ENCODE measurements at places on chromosomes 16 and 17. TPM values are rescaled to one million over a fixed set of nuclear protein-coding genes. Genes with fewer than 3 reads are reported as not detected.

DNA sequence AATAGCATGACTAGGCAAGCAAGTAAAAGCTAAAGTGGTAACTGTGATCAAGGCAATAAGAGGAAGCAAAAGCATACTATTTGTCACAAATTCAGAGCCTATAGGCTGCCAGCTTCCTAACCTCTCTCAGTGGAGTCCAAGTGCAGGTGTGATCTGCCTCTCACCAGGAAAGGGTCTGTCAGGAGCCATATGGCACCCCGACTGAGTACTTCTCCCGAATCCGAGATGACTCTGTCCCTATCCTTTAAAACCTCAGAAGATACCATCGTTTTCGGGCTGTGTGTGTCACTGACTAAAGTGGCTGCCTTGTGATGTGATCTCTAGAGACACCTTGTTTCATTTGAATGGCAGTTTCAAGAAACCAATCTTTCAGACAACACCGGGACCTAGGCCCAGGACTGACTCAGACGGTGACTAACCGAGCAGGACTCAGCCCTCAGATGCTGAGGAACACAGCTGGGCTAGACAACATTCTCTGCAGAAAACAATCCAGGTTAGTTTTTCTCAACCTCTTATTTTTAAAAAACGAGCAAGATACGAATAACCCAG is 63.6 kb downstream of the SMG6 start:
- peak; percentile 74 for DNase-seq

GRCh38 chr17:64186171-64187092 is 56.5 kb upstream of the ERN1 start:
- DNase-seq, result no peak

- no peak for DNase-seq
Observed at GRCh38 chr16:56517206-56517605, 2.6 kb downstream of the BBS2 start.

GRCh38 chr17:78129351-78130089 is 965 bp upstream of the TMC6 start:
- DNase-seq, result no peak

CSNK2A2 gene
- 21.7 TPM for total RNA-seq

DNA sequence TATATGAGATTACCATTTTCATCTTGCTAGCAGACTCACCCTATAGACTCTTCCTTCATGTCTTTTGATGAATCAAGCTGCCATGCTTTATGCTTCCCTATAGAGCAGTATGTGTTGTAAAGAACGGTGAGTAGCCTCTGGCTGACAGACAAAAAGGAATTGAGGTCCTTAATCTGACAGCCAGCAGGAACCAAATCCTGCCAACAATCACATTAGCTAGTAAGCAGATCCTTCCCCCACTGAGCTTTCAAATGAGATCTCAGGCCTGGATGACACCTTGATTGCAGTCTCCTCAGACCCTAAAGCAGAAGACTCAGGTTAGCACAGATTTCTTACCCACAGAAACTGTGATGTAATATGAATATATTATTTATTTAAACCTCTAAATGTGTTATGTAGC is 577.0 kb downstream of the CDH11 start:
- no peak for DNase-seq

DNA sequence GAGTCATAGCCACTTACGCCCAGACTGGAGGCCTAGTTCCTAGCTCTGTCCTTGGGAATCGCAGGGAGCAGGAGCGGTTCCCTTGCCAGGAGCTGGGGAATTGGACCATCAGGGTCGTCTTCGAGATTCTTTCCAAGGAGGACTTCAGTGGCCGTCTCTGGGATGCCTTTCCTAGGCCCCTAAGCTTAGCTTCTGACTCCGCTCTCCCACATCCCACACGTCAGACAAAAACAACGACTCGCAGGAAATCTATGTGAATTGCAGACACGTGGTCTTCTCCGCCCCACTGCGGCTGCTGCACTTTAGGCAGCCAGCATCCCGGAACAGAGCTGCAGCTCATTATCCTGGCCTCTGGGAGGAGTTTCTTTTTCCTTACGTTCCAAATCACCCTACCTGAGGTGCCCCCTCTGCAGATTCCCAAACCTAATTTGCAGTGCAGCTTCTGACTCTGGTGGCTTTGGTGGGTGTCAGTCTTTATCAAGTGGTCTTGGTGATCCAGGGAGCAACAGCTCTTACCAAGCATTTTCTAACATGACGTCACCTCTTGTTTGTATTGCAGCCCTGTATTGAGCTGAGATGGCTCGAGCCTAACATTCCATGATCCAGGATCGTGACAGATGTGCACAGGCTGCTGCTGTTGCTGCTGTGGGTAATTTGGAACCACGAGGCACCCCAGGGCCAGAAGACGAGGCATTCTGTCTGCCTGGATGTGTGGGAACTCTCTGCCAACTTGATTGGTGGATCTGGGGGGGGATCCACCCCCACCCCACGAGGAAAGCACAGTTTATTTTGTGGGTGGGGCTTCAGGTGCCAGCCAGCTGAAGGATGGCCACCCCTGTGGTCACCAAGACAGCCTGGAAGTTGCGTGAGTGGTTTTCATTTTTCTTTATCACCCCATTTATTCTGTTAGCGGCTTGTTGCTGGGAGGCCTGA is 1.1 kb downstream of the KATNB1 start:
- peak; percentile 69 for DNase-seq

FBXW10B gene
- total RNA-seq, result 0.41 TPM

GRCh38 chr16:56424791-56425438 is 430 bp downstream of the AMFR start:
- peak; percentile 47 for DNase-seq
